Liver (tissue), 10 donors: ENCODE measurements at places on chromosomes 3 and 15.

DNA sequence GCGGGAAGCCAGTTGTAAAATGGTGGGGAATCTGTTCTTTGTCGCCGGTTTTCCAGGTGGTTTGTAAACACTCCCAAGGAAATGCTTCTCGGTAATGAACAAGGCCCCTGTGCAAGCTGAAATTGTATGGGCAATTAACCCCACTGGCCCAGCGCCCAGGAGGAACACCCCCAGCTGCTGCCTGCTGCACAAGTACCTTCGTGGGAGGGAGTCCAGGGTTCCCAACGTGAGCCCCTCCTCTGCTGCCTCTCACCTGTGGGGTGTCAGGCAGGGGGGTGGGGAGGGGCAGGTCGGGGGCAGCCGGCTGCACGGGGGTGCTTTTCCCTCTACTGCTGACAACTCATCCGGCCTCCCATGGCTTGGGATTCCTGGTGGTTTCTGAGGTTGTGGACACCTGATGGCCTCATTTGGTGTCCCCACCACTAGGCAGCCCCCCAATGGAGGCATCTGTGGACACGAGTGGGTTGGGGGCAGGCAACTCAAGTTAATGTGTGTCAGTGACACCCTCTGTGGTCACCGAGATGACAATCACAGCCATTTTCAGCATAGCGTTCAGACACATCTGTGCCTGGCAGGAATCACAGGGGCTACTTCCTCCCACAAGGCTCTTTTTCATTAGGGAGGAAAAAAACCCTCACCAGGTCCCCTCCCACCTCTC, 35.6 kb upstream of the PRR23E start:
- H3K4me3 ChIP-seq: no peak overlapping the region
- no peak for DNase-seq
- no peak overlapping the region for H3K27ac ChIP-seq
- H3K36me3 ChIP-seq: no peaks in the 10 kb centered on the region

GRCh38 chr15:34578283-34578674, 5.2 kb downstream of the GOLGA8B start:
- H3K27me3 ChIP-seq: no peaks in the 10 kb centered on the region
- DNase-seq: no peak
- no peaks in the 10 kb centered on the region for H3K36me3 ChIP-seq
- H3K4me1 ChIP-seq: peaks cover 13% of the 10 kb centered on the region
- H3K27ac ChIP-seq: no peak overlapping the region

- no peaks in the 10 kb centered on the region for H3K27me3 ChIP-seq
- H3K4me3 ChIP-seq: no peak overlapping the region
- no peak for DNase-seq
- H3K36me3 ChIP-seq: no peaks in the 10 kb centered on the region
Observed at GRCh38 chr3:129548104-129548965, 5.4 kb downstream of the H1-8 start.

- no peak for DNase-seq
- peaks cover 2% of the 10 kb centered on the region for H3K27me3 ChIP-seq
- H3K27ac ChIP-seq: no peak overlapping the region
- no peak overlapping the region for H3K4me3 ChIP-seq
Observed at GRCh38 chr3:63441262-63441661, 163.2 kb downstream of the SYNPR start.

GRCh38 chr3:17683542-17684207, 58.8 kb downstream of the TBC1D5 start:
- no peak for DNase-seq
- no peak overlapping the region for H3K4me3 ChIP-seq
- H3K27ac ChIP-seq: no peak overlapping the region
- H3K4me1 ChIP-seq: no peaks in the 10 kb centered on the region
- H3K27me3 ChIP-seq: no peaks in the 10 kb centered on the region

DNA sequence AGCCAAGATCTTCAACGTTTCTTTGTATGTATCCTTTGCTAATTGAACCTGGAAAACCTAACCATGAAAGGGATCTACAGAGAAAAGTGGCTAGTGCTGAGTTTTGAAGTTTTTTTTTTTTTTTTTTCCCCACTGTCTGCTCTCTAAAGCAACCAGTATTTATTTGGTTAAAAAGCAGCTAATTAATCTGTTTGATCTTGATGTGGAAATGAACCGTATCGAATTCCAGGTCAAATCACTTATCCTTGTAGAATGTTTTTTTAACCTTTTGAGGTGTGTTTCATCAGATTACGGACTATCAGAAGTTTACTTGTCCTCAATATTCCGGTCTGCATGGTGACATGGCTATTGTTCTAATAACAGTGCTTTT, 117.2 kb downstream of the FNDC3B start:
- peak overlapping the region; percentile 39 for H3K27ac ChIP-seq
- no peaks in the 10 kb centered on the region for H3K36me3 ChIP-seq
- DNase-seq: no peak
- peaks cover 42% of the 10 kb centered on the region for H3K4me1 ChIP-seq
- H3K4me3 ChIP-seq: no peak overlapping the region
- H3K27me3 ChIP-seq: no peaks in the 10 kb centered on the region

GRCh38 chr15:58169934-58170333, 31.8 kb downstream of the AQP9 start:
- H3K27me3 ChIP-seq: no peaks in the 10 kb centered on the region
- H3K4me1 ChIP-seq: peaks cover 8% of the 10 kb centered on the region
- peaks cover 3% of the 10 kb centered on the region for H3K36me3 ChIP-seq

- H3K4me3 ChIP-seq: no peak overlapping the region
- H3K4me1 ChIP-seq: no peaks in the 10 kb centered on the region
- H3K27ac ChIP-seq: no peak overlapping the region
- no peak for DNase-seq
Observed at GRCh38 chr3:164460851-164461250, 617.4 kb downstream of the SI start.

DNA sequence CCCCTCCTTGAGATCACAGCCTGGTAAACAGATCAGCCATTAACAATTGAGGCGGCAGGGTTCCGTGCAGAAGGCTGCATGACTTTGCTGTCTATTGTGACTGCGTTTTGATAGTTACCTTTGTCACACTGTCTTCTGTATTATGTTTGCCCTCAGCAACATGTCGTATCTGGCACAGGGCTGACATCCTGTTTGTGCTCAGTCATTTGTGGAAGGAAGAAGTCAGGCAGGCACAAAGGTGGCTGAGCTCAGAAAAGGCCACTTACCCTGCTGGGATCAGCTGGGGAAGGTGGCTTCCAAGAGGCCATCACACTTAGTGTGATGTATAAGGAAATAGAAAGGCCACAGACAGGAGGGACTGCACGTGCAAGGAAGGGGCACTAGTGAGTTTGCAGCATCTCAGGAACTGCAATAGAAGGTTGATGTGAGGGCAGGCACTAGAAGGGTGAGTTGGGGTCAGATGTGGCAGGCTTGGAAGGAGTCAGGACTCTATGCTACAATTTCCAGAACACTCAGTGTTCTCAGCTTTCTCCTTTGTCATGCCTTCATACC, 13.4 kb downstream of the PML start:
- H3K4me1 ChIP-seq: peaks cover 50% of the 10 kb centered on the region
- no peaks in the 10 kb centered on the region for H3K27me3 ChIP-seq
- DNase-seq: no peak
- no peak overlapping the region for H3K4me3 ChIP-seq
- H3K27ac ChIP-seq: no peak overlapping the region
- no peaks in the 10 kb centered on the region for H3K36me3 ChIP-seq

DNA sequence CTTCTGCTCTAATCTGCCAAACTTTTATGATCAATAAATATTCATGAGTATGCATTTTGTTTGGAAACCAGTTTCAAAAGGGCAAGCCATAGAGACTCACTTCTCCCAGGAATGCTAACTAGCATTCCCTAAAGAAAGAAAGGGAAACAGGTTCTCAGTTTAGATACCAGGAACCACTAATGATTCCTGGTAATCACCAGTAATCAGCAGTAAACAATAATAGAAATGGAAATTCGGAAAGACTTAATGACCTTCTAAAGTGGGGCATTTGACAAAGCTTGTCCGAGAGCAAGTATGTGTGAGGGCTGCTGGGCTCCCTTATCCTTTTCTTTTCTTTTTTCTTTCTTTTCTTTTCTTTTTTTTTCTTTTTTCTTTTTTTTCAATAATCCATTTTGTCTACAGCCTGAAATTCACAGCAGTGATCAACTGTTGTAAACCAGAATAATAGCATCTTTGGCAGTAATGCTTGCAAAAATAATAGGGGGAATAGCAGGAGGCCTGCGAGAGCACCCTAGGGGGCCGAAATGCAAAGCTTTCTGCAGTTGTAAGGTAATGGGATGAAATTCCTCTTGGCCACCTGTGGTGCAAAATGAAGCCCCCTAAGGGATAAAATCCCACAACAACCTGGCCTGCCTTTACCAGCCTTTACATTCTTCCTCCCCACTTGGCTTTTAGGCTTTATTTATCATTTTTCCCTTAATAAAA, 253.2 kb downstream of the ZPLD1 start:
- no peaks in the 10 kb centered on the region for H3K4me1 ChIP-seq
- H3K4me3 ChIP-seq: no peak overlapping the region
- no peaks in the 10 kb centered on the region for H3K36me3 ChIP-seq
- no peaks in the 10 kb centered on the region for H3K27me3 ChIP-seq
- H3K27ac ChIP-seq: no peak overlapping the region
- no peak for DNase-seq

DNA sequence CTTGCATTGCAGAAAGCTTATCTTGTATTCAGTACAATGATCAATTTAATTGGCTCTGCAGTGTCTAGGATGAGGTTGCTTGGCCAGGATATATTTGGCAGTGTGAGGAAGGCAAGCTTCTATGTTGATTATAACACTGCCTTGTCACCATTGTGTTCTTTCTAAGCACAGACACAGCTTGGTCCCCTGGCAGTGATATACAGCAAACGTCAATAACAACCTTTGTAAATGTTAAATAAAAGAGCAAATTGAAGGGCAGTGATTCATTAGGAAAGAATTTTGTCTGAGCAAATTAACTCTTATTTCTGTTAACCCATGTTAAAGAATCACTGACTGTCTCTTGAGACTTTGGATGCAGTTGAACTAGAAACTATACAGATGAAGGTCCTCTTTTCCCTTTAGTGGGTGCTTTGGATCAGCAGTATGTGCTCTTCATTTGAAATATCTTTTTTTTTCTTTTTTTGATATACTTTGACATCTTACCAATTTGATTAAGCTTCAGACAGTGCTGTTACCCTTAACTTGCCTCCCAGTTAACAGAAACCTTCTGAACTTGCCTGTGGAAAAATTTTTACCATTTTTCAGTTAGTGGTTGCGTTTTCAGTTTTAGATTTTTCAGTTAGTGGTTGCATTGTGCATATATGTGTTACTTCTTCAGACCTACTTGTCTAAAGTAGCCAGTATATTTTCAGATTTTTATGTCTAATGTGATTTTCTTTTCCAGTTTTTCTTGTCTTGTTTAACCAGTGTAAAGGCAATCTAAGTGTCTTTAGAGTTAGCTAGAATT, 199.8 kb downstream of the TCF12 start:
- DNase-seq: no peak
- no peaks in the 10 kb centered on the region for H3K27me3 ChIP-seq
- no peak overlapping the region for H3K4me3 ChIP-seq
- H3K36me3 ChIP-seq: no peaks in the 10 kb centered on the region

DNA sequence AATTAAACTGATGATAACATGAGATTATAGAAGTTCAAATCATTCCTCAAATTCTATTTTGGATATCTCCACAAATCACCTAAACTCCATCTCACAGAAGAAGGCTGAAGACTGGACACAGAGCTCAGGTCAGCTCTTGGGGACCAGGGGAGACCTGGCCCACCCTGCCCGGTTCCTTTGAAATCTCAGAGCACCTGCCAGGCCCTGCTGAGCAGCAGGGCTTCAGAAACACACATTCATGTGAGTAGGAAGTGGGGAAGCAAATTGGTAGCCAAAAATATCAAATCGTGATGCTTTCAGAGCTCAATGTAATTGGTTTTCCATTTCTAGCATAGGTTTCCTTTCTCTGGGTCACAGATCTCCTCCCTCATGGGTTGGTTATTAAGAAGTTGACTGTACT, 76.2 kb downstream of the OCA2 start:
- H3K27me3 ChIP-seq: no peaks in the 10 kb centered on the region
- H3K4me3 ChIP-seq: no peak overlapping the region
- no peak overlapping the region for H3K27ac ChIP-seq
- H3K4me1 ChIP-seq: no peaks in the 10 kb centered on the region

- no peak for DNase-seq
- H3K27me3 ChIP-seq: no peaks in the 10 kb centered on the region
- no peaks in the 10 kb centered on the region for H3K36me3 ChIP-seq
- no peak overlapping the region for H3K27ac ChIP-seq
- H3K4me1 ChIP-seq: no peaks in the 10 kb centered on the region
Observed at GRCh38 chr3:105483476-105483875, 116.8 kb downstream of the ALCAM start.

DNA sequence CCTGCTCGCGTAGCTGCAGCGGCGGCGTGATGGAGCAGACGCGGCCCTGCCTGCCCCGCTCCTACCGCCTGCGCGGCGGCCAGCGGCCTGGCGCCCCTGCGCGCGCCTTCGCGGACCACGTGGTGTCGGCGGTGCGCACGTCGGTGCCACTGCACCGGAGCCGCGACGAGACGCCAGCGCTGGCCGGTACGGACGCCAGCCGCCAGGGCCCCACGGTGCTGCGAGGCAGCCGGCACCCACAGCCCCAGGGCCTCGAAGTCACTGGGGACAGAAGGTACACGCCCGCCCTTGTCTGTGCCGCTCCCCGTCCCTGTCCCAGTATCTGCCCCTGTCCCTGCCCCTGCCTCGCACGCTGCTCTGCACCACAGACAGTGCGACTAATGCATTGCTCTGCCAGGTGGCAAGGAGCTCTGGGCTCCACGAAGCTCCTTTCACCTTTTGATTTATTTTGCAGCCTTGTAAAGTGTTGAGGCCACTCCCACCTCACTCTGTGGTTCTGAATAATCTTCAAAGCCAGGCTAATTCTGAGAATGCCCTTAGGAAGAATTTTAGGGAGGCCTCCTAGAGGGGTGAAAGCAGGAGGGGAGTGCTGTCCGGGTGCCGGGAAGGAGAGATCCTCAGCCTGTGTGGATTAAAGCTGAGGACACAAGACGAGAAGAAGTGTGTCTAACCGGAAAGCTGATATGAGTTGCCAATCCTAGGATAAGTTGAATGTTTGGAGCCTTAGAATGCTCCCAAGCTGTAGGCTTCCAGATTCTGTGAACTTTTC, 100.0 kb downstream of the THSD4 start:
- H3K4me1 ChIP-seq: peaks cover 2% of the 10 kb centered on the region
- no peak overlapping the region for H3K4me3 ChIP-seq
- no peaks in the 10 kb centered on the region for H3K27me3 ChIP-seq
- no peaks in the 10 kb centered on the region for H3K36me3 ChIP-seq
- no peak overlapping the region for H3K27ac ChIP-seq
- no peak for DNase-seq

- H3K36me3 ChIP-seq: no peaks in the 10 kb centered on the region
- H3K4me1 ChIP-seq: no peaks in the 10 kb centered on the region
- H3K4me3 ChIP-seq: no peak overlapping the region
- DNase-seq: no peak
Observed at GRCh38 chr3:17632401-17633100, 109.9 kb downstream of the TBC1D5 start.

- H3K27me3 ChIP-seq: no peaks in the 10 kb centered on the region
- peaks cover 1% of the 10 kb centered on the region for H3K4me1 ChIP-seq
- H3K4me3 ChIP-seq: no peak overlapping the region
- H3K36me3 ChIP-seq: no peaks in the 10 kb centered on the region
- H3K27ac ChIP-seq: no peak overlapping the region
Observed at GRCh38 chr15:59416816-59417215, 21.2 kb upstream of the FAM81A start.

- H3K36me3 ChIP-seq: no peaks in the 10 kb centered on the region
- H3K27ac ChIP-seq: no peak overlapping the region
- no peak overlapping the region for H3K4me3 ChIP-seq
- H3K27me3 ChIP-seq: no peaks in the 10 kb centered on the region
- DNase-seq: no peak
Observed at GRCh38 chr3:192902549-192902948, 15.1 kb downstream of the MB21D2 start.

GRCh38 chr15:51758645-51759044, 7.2 kb downstream of the TMOD2 start:
- H3K27me3 ChIP-seq: no peaks in the 10 kb centered on the region
- H3K4me1 ChIP-seq: no peaks in the 10 kb centered on the region
- no peak overlapping the region for H3K4me3 ChIP-seq
- DNase-seq: no peak
- no peaks in the 10 kb centered on the region for H3K36me3 ChIP-seq
